ENCODE measurements at places on chromosomes 3 and 15. TPM values are rescaled to one million over a fixed set of nuclear protein-coding genes. Genes with fewer than 3 reads are reported as not detected.
A peak's percentile ranks its signal among the peaks of the same experiment; 100 is the strongest.

The GCSAM gene
- 9.9 TPM for total RNA-seq

The NANOGP8 gene
- not detected for total RNA-seq

The SPESP1 gene
- total RNA-seq: 0.36 TPM

The SKOR1 gene
- total RNA-seq: 0.09 TPM

DNA sequence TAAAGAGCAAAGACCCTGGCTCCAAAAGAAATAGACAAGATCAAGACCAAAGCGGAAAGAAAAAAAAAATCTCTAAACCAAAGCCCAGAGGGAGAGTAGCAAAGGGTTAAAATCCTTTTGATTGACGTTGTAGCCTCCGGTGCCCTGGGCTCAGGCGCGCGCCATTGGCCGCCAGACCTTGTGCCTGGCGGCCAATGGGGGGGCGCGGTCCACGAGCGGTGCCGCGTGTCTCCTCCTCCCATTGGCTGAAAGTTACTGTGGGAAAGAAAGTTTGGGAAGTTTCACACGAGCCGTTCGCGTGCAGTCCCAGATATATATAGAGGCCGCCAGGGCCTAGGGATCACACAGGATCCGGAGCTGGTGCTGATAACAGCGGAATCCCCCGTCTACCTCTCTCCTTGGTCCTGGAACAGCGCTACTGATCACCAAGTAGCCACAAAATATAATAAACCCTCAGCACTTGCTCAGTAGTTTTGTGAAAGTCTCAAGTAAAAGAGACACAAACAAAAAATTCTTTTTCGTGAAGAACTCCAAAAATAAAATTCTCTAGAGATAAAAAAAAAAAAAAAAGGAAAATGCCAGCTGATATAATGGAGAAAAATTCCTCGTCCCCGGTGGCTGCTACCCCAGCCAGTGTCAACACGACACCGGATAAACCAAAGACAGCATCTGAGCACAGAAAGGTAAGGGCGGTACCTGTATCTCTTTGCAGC lies at the start of gene HES1:
HES1 (plus strand) TSS at position 343 of the 713 bp plus-strand sequence; CDS start at position 576, 233 bp downstream.
- DNase-seq: peak; percentile 57

GRCh38 chr3:185711255-185711870 lies 113.5 kb downstream of the IGF2BP2 start:
- no peak for DNase-seq

DNA sequence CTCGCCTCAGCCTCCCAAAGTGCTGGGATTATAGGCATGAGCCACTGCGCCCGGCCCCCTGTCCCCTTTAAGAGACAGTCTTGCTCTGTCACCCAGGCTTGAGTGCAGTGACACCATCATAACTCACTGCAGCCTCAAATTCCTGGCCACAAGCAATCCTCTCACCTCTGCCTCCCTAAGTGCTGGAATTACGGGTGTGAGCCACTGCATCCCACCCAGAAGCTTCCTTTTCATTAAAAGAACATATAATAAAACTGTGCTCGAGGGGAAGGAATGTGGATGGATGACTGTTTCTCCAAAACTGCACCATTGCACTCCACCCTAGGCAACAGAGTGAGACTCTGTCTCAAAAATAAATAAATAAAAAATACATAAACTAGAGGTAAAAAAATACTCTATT lies 70.1 kb downstream of the NCEH1 start:
- DNase-seq: no peak

DNA sequence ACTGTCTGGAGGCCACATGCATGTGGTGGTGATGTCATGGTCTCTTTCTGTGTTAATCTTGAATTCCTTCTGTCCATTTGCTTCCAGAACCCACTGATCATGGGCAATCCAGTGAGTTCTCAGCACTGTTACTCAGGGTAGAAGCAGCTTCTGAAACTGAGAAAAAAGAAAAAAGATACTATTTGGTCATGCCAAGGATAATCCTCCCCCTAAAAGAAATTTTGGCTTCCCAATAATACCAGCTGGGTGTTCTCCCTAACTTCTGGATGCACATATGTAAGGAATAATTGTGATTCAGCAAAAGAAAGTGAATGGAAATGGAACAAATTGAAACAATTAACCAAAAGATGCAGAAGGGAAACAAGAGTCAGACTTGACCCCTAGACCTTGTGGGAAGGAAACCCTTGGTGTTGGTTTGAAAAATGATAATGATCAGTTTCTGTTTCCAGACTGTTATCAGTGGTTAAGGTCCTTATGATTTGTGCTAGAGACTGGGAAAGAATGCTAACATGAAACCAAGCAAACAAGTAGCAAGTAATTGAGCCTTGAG lies 92.3 kb downstream of the RBMS3 start:
- no peak for DNase-seq

DNA sequence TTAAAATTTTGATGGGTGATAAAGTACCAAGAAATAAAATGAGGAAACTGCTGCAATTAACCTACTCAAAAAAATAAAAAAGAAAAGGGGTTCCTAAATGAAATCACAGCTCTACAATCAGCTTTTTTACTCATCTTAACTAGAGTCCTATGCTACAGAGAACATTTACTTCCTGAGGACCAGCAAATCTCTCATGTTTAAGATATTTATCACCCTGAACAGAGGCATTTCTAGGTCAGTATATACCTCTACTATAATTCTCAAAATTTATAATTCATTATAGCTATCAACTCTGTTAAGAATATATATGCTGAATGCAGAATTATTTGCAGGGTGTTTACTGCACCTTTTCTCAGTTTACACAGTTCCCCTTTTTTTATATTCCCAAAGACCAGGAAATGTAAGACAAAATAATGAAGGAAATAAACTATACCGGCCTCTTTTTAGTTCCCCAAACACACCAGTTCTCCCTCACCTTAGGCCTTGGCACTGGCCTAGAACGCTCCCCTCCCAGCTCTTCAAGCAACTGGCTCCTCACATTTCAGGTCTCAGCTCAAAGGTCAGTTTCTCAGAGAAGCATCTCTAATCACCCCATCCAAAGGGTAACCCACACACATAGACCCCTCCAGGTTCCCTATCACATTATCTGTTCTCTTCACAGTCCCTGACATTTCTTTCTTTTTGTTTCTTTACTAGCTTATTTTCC lies 71.1 kb downstream of the LRRFIP2 start:
- DNase-seq: no peak

GRCh38 chr3:127412578-127413317 lies 124.9 kb upstream of the PRR20G start:
- no peak for DNase-seq

GRCh38 chr3:10198761-10199649 lies 34.3 kb downstream of the IRAK2 start:
- DNase-seq: peak; percentile 89

GRCh38 chr3:180690061-180690460 lies 10.8 kb upstream of the CCDC39 start:
- DNase-seq: no peak

DNA sequence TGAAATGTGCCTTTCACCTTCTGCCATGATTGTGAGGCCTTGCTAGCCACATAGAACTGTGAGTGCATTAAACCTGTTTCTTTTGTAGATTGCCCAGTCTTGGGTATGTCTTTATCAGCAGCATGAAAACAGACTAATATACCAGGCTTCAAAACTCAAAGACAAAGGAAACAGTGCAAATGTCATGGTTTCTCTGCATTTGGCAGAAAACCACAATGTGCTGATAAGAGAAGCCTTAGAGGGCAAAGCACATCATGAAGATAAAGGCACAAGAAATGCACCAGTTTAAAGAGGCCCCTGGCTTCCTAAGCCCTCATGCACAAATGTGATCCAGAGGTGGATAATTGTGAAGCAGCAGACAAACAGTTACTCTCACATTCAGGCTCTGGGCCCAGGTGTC lies 259.2 kb downstream of the CPNE4 start:
- DNase-seq: no peak

- DNase-seq: no peak
These were observed 30.8 kb downstream of the P2RY1 start for GRCh38 chr3:152865668-152866245.
